ENCODE measurements at places on chromosomes 1 and 21.

GRCh38 chr1:207069061-207069460, 16.0 kb downstream of the PFKFB2 start:
- no peak for DNase-seq

- no peak for DNase-seq
Observed at GRCh38 chr1:172224871-172225270, 195.6 kb upstream of the C1orf105 start.

DNA sequence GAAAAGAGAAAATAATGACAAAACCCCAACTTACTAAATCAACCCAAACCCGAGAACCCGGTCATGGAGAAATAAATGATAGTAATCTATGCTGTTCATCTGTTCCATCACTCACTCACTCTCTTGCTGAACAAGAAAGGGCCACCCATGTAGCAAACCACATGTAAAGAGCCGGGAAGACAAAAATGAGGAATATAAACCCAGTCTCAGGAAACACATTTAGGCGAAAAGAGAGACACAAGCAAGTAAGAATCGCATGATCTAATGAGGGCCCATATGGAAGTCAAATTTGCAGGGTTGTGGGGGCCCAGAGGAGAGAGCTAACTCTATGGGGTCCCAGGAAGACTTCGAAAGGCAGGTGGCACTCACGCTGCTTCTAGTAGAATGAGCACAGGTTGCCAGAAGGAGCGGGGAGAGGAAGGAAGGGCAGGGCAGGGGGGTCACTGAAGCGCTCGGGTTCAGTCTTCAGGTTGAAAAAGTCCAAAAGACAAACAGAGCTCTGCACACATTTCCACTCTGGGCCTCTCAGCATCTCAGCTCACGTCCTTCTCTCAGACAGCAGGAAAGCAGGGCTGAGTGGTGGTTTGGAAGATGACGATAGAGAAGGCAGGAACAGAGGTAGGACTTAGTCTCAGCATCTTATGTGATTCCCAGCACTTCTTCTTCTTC, 142.9 kb upstream of the KRTAP19-8 start:
- DNase-seq = no peak

- no peak for DNase-seq
Observed at GRCh38 chr1:210700083-210700482, 371.4 kb downstream of the HHAT start.

GRCh38 chr1:36844917-36845316, 189.4 kb downstream of the GRIK3 start:
- no peak for DNase-seq

GRCh38 chr1:29712801-29713200, 476.5 kb downstream of the PTPRU start:
- DNase-seq = no peak

- no peak for DNase-seq
Observed at GRCh38 chr1:7228252-7228961, 443.2 kb downstream of the CAMTA1 start.

- DNase-seq = no peak
Observed at GRCh38 chr1:22114083-22115012, 28.5 kb downstream of the WNT4 start.

- peak; percentile 97 for DNase-seq
Observed at GRCh38 chr1:234775477-234776246, 165.7 kb upstream of the IRF2BP2 start.

DNA sequence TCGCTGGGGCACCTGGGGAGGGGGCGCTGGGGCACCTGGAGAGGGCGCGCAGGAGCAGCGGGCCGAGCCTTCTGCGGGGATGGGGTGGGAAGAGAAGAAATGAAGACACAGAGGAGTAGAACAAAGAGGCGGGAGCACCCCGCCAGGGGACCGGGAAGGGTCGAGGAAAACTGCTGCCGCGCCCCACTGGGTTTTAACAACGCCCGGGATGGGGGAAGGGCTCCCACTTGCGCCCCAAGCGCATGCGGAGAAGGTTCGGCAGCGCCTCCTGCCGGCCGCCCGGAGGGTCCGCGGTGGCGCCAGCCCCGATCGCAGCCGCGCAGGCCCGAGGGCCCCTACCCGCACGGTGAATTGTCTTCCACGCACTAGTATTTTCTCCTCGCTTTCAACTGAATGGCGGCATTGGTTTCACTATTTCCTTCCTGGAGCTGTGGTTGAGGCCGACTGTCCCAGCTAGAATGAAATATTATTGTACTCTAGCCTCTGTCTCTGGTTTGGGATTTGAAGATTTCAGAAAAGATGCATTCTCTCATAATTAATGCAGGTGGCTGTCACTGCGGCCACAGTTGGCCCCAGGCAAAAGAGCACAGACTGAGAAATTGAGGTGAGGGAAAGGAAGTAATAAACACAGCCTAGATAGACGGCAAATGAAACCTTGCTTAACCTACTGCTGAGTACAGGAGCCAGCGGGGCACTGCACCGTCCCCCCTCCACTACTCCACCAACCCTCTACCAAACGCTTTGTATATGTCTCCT, 57.3 kb downstream of the MAB21L3 start:
- DNase-seq = peak; percentile 74

- DNase-seq = no peak
Observed at GRCh38 chr1:5906116-5906515, 86.1 kb downstream of the NPHP4 start.

- DNase-seq = no peak
Observed at GRCh38 chr1:224703702-224704101, 87.6 kb downstream of the CNIH3 start.

DNA sequence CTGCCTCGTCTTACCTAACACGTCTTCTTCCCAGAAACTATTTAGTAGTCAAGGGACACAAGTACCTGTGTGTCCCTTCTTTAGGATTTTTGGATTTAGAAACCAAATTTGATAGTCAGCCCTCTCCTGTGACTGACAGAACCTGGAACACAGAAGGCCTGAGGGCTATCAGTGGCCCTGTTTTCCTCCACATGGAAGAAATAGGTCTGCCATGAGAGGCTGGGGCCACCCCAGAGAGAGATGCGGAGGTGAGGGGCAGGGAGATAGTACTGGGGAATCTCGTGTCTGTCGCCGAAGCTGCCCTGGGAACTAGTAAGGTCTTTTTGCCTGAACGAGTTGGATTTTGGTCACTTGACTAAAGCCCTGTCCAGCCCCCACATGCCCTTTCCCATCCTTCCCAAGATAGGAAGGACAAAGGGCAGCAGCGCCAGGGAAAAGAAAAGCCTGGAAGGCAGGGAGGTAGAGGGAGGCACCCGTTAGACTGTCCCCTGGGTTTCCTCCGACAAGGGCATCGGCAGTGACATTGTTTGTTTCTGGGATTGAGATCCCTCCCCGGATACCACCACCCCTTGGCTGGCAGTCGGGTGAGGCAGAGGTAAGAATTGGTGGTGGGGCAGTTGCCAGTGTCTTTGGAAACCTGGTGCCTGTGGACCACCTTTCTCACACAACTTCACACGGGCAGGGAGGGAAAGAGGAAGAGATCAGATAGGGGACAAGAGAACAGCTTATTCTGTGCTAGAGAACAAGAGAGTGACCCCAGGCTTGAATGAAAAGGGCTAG, 19.8 kb downstream of the SMIM12 start:
- DNase-seq = no peak

GRCh38 chr1:201842472-201843027, 13.6 kb downstream of the IPO9 start:
- peak; percentile 37 for DNase-seq

DNA sequence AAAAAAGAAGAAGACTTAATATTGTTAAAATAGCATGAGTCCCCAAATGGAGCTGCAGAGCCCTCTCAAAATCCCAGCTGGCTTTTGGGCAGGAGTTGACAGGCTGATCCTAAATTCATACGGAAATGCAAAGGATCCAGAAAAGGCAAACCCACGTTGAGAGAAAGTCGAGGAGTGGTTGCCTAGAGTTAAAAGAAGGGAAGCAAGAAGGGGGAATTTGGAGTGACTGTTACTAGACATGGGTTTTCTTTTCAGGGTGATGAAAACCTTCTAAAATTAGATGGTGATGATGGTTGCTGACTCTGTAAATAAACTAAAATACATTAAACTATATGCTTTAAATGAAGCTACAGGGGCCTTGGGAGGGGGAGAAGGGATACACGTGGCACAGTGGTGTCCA, 1.6 kb downstream of the DNMT3L start:
- no peak for DNase-seq

GRCh38 chr1:24621121-24621520, 22.0 kb upstream of the SRRM1 start:
- no peak for DNase-seq

- no peak for DNase-seq
Observed at GRCh38 chr1:72777918-72778317, 495.6 kb upstream of the NEGR1 start.

- DNase-seq = no peak
Observed at GRCh38 chr1:165632491-165632890, 1.5 kb downstream of the MGST3 start.

- no peak for DNase-seq
Observed at GRCh38 chr1:206769304-206769731, 1.3 kb upstream of the IL19 start.

DNA sequence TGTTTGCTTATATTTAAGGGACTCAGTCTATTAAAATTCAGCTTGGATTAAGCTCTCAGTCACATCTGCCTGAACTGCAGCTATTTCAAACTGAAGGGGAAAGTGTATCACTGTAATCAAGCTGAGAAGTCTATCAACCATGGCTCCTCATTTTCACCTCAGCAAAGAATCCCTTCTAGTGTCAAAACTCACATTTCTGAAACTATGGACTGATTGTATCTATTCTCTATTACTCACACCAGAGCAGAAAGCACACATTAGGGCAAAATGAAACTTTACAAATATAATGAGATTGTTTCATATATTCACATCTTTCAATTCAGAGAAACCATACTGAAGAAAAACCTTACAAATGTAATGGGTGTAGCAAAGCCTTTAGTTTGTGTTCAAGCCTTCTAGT, 14.6 kb upstream of the C1orf146 start:
- DNase-seq = no peak

GRCh38 chr1:22326931-22327330, 124.7 kb upstream of the ZBTB40 start:
- no peak for DNase-seq

All from NB4 (cell line).